ENCODE measurements at places on chromosomes 6 and 20. TPM values are rescaled to one million over a fixed set of nuclear protein-coding genes. Genes with fewer than 3 reads are reported as not detected.

The EPPIN gene
- not detected for total RNA-seq

The HDGFL1 gene
- not detected for total RNA-seq

The NHLRC1 gene
- total RNA-seq: 0.37 TPM

The HEY2 gene
- not detected for total RNA-seq

The OOEP gene
- total RNA-seq: 0.40 TPM

The EPHA7 gene
- total RNA-seq: not detected

The CLDN20 gene
- not detected for total RNA-seq

The RIMS4 gene
- total RNA-seq: not detected

The AIF1 gene
- 13.2 TPM for total RNA-seq

The ABHD16B gene
- not detected for total RNA-seq

The SSTR4 gene
- total RNA-seq: not detected

The PCMT1 gene
- total RNA-seq: 32.4 TPM

The DOK5 gene
- not detected for total RNA-seq

The MRPS18A gene
- 29.8 TPM for total RNA-seq

The COL9A3 gene
- not detected for total RNA-seq

The CDKN1A gene
- 180 TPM for total RNA-seq

The HLA-DQA1 gene
- 21.5 TPM for total RNA-seq

The WFDC5 gene
- total RNA-seq: not detected

The ZNF165 gene
- total RNA-seq: 5.4 TPM

The GJE1 gene
- total RNA-seq: not detected

The GSTA2 gene
- total RNA-seq: not detected

The BTNL2 gene
- not detected for total RNA-seq

The GSS gene
- total RNA-seq: 23.3 TPM

The MOXD1 gene
- not detected for total RNA-seq

The TREML2 gene
- total RNA-seq: 3.8 TPM

The FAM83C gene
- total RNA-seq: not detected

The PGC gene
- total RNA-seq: not detected

The ZSWIM1 gene
- 8.0 TPM for total RNA-seq

The BPI gene
- not detected for total RNA-seq

The CDH26 gene
- 0.37 TPM for total RNA-seq

The DEFB132 gene
- not detected for total RNA-seq

The TCF19 gene
- 3.7 TPM for total RNA-seq

The CST7 gene
- 22.8 TPM for total RNA-seq

The CGA gene
- total RNA-seq: 0.40 TPM

The ENPP3 gene
- 0.70 TPM for total RNA-seq

The XKR7 gene
- total RNA-seq: not detected

The CST2 gene
- total RNA-seq: not detected

The CLVS2 gene
- not detected for total RNA-seq

The PEX3 gene
- 8.2 TPM for total RNA-seq

The IRAK1BP1 gene
- 2.4 TPM for total RNA-seq

The RAD21L1 gene
- not detected for total RNA-seq

The OR2H1 gene
- total RNA-seq: not detected

The DEFB110 gene
- total RNA-seq: not detected

The PRDM13 gene
- not detected for total RNA-seq

The GHRH gene
- total RNA-seq: not detected

The CD83 gene
- 78.7 TPM for total RNA-seq
